ENCODE measurements at places on chromosomes 6 and 20.

DNA sequence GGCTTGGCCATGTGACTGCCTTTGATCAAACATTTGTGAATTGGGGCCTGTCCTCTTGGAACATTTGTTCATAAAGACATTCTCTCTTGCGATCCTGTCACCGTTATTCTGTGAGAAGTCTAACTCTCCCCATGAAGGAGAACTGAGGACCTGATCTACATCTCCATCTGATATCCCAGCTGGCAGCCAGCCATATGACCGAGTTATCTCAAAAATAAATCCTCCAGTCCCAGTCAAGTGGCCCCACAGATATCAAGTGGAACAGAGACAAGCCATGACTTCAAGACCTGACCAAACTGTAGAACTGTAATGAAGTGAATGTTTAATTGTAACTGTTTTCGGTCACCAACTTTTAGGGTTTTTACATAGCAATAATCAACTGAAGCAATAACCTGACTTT lies 25.7 kb downstream of the SNX3 start:
- DNase-seq, result no peak

GRCh38 chr20:63054103-63054474 lies 47.3 kb upstream of the BHLHE23 start:
- DNase-seq, result no peak

- no peak for DNase-seq
These were observed 689.9 kb upstream of the AGPAT4 start for GRCh38 chr6:161963634-161964234.

- DNase-seq, result no peak
These were observed 437.5 kb downstream of the TFAP2A start for GRCh38 chr6:9977411-9977810.

DNA sequence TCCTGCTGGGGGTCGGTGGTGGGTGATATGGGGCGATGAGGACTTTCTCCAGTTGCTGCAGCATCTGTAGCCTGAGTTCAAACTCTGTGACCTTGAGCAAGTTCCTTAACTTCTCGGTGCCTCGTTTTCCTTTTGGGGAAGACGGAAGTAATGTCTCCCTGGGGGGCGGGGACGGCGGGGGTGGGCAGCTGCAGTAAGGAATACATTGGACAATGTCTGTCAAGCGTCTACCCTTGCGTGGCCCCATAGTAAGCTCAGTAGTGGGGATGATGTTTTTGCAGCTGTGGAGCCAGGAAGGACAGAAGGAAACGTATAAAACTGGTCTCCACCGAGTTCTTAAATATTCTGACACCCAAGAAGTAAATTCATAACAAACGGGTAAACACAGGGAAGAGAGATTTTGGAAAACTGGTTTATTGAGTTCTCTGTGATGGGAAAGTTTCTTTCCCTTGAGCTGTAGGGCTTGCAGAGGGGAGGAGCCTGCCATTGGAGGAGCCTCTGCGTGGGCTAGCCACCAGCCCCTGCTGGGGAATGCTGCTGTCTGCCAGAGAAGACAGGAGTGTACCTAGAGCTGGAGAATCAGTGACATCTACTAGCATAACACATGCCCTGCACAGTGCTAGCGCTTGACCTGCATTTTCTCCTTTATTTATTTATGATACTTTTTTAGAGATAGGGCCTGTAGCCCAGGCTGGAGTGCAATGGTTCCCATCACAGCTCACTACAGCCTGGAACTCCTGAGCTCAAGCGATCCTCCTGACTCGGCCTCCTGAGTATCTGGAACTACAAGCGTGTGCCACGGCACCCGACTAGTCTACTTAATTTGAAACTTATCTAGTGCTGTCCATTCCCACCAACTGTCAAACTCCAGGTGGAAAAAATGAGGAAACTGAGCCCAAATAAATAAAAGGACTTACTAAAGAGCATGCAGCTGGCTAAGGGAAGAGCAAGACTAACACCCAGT lies 1.2 kb upstream of the ACSS1 start:
- DNase-seq, result peak; percentile 19

DNA sequence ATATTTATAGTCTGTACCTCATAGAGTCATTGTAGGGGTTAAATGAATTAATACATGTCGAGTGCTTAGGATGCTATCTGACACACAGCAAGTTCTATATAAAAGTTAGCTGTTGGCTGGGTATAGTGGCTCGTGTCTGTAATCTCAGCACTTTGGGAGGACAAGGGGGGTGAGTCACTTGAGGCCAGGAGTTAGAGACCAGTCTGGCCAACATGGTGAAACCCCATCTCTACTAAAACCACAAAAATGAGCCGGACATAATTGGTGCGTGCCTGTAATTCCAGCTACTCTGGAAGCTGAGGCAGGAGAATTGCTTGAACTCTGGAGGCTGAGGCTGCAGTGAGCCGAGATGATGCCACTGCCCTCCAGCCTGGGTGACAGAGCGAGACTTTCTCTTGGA lies 222.9 kb downstream of the UBE3D start:
- no peak for DNase-seq

- DNase-seq, result no peak
These were observed 26.4 kb downstream of the CD40 start for GRCh38 chr20:46144432-46145025.

- DNase-seq, result no peak
These were observed 10.1 kb upstream of the ITPR3 start for GRCh38 chr6:33610779-33611732.

DNA sequence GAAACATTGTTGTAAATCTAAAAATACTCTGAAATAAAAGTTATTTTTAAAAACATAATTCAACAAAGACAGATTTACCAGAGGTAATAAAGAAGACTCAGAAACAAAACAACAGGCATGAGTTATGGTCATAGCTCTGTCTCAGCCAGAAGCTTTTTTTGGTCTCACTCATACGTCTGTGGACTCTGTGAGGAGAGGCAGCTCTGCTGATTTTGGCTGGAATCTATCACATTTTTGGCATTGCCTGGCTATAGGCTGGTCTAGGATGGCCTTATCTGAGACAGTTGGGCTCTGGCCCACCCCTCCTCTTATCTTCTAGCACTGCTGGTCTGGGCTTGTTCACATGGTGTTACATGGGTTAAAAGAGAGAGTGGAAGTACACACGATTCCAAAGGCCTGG lies 514.0 kb upstream of the BTBD3 start:
- DNase-seq, result no peak

Measured in SHP77 treated with DMSO at 0.1 percent for 48 hours (cell line).